ENCODE measurements at places on chromosomes 1 and 21. TPM values are rescaled to one million over a fixed set of nuclear protein-coding genes. Genes with fewer than 3 reads are reported as not detected.

DNA sequence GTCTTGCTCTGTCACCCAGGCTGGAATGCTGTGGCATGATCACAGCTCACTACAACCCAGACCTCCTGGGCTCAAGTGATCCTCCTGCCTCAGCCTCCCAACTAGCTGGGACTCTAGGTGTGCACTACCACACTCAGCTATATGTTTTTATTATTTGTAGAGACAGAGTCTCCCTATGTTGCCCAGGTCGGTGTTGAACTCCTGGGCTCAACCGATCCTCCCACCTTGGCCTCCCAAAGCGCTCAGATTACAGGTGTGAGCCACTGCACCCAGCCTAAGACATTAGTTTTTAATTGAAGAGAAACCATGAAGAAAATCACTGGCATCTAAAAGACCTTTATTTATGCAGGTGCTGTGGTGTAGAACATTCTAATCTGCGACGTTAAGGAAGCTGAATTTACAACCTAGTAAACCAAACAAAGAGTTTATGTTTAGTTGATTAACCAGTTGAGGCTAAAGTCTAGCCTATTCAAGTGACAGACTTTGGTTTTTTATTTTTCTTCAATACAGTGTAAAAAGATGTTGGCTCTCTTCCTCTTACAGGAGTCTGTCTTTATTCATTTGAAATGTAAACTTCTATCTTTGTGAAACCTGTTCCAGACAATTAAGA lies 52.5 kb upstream of the NBL1 start:
- no peaks in the 10 kb centered on the region for H3K27me3 ChIP-seq
- H3K4me3 ChIP-seq: no peak overlapping the region
- H3K4me1 ChIP-seq: peaks cover 4% of the 10 kb centered on the region
- H3K27ac ChIP-seq: no peak overlapping the region
- DNase-seq: no peak
- no peaks in the 10 kb centered on the region for H3K36me3 ChIP-seq

- no peaks in the 10 kb centered on the region for H3K36me3 ChIP-seq
Observed at GRCh38 chr1:175548774-175549173, 194.6 kb downstream of the TNR start.

DNA sequence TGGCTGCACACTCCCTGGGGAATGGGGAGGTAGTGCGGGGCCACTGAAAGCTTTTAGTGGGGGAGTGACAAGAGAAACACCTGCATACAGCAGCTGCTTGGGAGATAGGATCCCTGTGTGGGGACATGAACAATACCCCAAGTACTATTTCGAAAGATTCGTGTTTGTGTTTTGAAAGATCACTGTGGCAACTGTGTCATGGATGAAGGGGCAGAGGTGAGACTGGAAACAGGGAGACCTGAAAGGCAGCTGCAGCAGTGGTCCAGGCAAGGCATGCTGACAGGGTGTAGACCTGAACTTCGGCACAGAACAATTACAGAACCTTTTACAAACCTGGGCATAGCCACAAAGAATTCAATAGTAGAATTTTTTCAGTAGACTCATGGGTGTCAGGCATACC lies 32.9 kb downstream of the TENT5C start:
- no peak overlapping the region for H3K4me3 ChIP-seq
- no peaks in the 10 kb centered on the region for H3K27me3 ChIP-seq
- H3K4me1 ChIP-seq: peaks cover 2% of the 10 kb centered on the region
- no peaks in the 10 kb centered on the region for H3K36me3 ChIP-seq

GRCh38 chr21:34364921-34365320 lies 1.1 kb downstream of the KCNE2 start:
- no peak for DNase-seq
- no peaks in the 10 kb centered on the region for H3K27me3 ChIP-seq
- no peak overlapping the region for H3K27ac ChIP-seq
- no peak overlapping the region for H3K4me3 ChIP-seq
- no peaks in the 10 kb centered on the region for H3K36me3 ChIP-seq

Gene CITED4
- 24.0 TPM for total RNA-seq

GRCh38 chr1:223708001-223708359 lies 4.4 kb upstream of the CAPN2 start:
- no peaks in the 10 kb centered on the region for H3K36me3 ChIP-seq
- H3K27me3 ChIP-seq: no peaks in the 10 kb centered on the region
- H3K4me1 ChIP-seq: peaks cover 46% of the 10 kb centered on the region
- DNase-seq: peak; percentile 75
- no peak overlapping the region for H3K4me3 ChIP-seq
- peak overlapping the region; percentile 79 for H3K27ac ChIP-seq

Gene FASLG
- total RNA-seq: not detected

Gene AMY1B
- not detected for total RNA-seq

- no peaks in the 10 kb centered on the region for H3K27me3 ChIP-seq
- no peaks in the 10 kb centered on the region for H3K36me3 ChIP-seq
- H3K4me1 ChIP-seq: peaks cover 18% of the 10 kb centered on the region
- H3K27ac ChIP-seq: peak overlapping the region; percentile 16
- H3K4me3 ChIP-seq: no peak overlapping the region
Observed at GRCh38 chr1:184945029-184945428, 29.3 kb downstream of the NIBAN1 start.

DNA sequence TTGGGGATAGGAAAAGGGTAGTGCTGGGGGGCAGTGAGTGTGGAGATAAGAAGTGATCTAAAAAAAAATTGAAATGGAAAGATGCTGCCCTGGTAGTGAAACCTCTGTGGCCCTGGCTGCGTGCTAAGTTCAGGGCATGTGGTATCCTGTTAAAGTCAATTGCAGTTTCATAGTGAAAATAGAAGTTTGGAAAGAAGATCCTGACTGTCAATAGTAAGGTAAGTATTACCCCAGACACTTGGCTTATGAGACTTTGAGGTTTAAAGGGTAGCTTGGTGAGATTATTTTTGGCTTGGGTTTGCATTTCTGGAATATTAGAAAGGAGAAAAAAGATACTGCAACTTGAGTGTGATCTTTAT lies 6.8 kb downstream of the ARID1A start:
- H3K27ac ChIP-seq: peak overlapping the region; percentile 43
- no peaks in the 10 kb centered on the region for H3K36me3 ChIP-seq
- H3K4me3 ChIP-seq: no peak overlapping the region
- H3K27me3 ChIP-seq: no peaks in the 10 kb centered on the region
- DNase-seq: no peak
- H3K4me1 ChIP-seq: peaks cover 94% of the 10 kb centered on the region

Gene BCL2L15
- total RNA-seq: 1.8 TPM

- H3K4me3 ChIP-seq: no peak overlapping the region
- no peaks in the 10 kb centered on the region for H3K4me1 ChIP-seq
- peaks cover 80% of the 10 kb centered on the region for H3K36me3 ChIP-seq
- H3K27ac ChIP-seq: no peak overlapping the region
- DNase-seq: no peak
Observed at GRCh38 chr1:32051706-32052105, 21.0 kb upstream of the TMEM39B start.

DNA sequence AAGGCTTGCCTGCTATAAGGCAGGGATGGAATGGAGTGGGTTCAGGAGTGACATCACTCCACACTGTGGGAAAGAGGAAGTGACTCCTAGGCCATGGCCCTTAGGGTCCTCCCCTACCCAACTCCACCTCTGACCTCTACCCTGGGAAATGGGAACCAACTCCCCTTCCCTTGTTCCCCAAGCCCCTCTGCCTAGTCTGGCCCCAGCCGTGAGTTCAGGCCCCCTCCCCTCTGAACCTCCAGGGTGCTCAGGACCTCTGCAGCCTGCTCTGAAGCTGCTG lies 3.8 kb upstream of the GUCA2A start:
- H3K27me3 ChIP-seq: no peaks in the 10 kb centered on the region
- DNase-seq: no peak
- peaks cover 38% of the 10 kb centered on the region for H3K4me1 ChIP-seq
- no peaks in the 10 kb centered on the region for H3K36me3 ChIP-seq

GRCh38 chr1:222547944-222548671 lies at the start of gene HHIPL2:
HHIPL2 (minus strand) TSS chr1:222548104; CDS start chr1:222548044, 60 bp downstream.
- no peaks in the 10 kb centered on the region for H3K4me1 ChIP-seq
- H3K36me3 ChIP-seq: no peaks in the 10 kb centered on the region
- no peak within 1 kb of the TSS for H3K4me3 ChIP-seq
- no peak within 1 kb of the TSS for H3K27ac ChIP-seq

- no peak overlapping the region for H3K27ac ChIP-seq
- H3K4me3 ChIP-seq: no peak overlapping the region
- H3K4me1 ChIP-seq: no peaks in the 10 kb centered on the region
Observed at GRCh38 chr21:32958288-32959002, 67.3 kb upstream of the OLIG2 start.

DNA sequence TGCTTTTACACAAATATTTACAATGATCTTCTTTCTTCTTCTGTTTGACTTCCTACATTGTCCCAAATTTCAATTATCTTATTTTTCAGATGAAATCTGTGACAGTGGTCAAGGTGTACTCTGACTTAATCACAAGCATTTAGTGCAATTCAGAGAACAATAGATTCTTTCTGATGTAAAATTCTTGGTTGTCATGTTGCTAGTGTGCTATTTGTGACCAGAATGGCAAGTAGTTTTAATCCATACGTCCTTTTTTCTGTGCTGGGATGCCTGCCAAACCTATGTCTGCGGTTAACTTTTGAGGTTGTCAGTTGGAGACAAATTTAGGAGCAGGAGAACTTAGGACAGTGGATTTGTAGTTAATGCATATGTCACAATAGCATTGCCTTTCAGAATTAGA lies 31.0 kb downstream of the NCAM2 start:
- H3K27me3 ChIP-seq: no peaks in the 10 kb centered on the region
- no peak for DNase-seq
- no peak overlapping the region for H3K27ac ChIP-seq
- H3K36me3 ChIP-seq: no peaks in the 10 kb centered on the region

Gene HSPB7
- total RNA-seq: 3.6 TPM

DNA sequence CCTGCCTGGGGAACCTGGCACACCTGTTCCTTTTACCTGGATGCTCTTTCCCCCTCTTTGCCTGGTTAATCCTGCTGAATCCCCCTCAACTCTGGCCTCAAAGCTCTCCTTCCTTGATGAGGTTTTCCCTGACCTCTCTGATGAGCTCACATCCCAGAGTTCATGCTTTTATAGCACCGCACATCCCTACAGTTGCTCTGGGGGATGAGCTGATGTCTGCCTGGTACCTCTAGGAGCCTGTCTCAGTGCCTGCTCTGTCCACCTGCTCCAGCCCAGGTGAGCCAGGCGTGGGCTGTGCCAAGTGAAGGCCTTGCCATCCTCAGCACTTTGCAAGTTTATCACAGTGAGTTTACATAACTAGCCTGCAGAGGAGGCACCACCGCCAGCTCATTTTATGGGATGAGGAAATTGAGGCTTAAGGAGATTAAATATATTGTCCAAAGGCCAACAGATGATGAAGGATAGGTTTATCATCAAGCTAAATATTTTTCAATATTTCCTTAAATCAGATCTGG lies 58.6 kb upstream of the TMPRSS2 start:
- no peaks in the 10 kb centered on the region for H3K4me1 ChIP-seq
- no peak overlapping the region for H3K4me3 ChIP-seq
- H3K27ac ChIP-seq: no peak overlapping the region
- no peak for DNase-seq
- H3K36me3 ChIP-seq: no peaks in the 10 kb centered on the region

DNA sequence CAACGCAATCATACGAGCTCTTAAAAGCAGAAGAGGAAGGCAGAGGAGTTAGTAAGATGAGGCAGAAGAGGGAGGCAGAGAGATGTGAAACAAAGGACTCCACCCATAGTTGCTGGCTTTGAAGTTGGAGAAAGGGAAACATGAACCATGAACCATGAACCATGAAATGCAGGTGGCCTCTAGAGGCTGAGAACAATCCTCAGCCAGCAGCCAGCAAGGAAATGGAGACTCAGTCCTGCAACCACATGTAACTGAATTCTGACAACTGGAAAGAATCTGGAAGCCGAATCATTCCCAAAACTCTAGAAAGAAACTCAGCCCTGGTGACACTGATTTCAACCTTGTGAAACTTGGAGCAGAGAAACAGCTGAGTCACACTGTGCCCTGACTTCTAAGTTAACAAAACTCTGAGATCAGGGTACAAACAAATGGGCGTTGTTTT lies 10.1 kb downstream of the DIPK1A start:
- no peaks in the 10 kb centered on the region for H3K4me1 ChIP-seq
- H3K4me3 ChIP-seq: no peak overlapping the region
- no peaks in the 10 kb centered on the region for H3K36me3 ChIP-seq
- peak overlapping the region; percentile 14 for H3K27ac ChIP-seq

Gene SLC25A34
- 9.4 TPM for total RNA-seq

Gene CFAP74
- 3.1 TPM for total RNA-seq

Gene COL24A1
- 0.69 TPM for total RNA-seq

DNA sequence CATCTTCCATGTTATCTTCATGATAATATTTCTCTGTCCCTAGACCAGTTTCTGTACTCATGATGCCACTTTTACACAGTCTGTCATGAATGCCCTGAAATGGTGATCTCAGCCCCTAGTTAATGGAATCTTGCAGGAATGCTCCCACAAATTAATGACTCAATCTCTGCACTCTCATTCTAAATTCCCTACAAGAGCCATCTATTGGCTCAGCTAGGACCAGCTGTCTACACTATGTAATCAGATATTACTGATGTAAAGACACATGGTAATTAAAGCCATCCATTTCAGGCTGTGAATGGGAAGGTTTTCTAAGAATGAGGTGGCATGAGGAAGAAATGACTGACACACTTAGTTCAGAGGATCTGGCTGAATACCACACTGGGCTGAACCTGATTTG lies 199.1 kb upstream of the KCND3 start:
- no peaks in the 10 kb centered on the region for H3K36me3 ChIP-seq
- DNase-seq: no peak
- no peaks in the 10 kb centered on the region for H3K4me1 ChIP-seq
- no peak overlapping the region for H3K4me3 ChIP-seq
- no peak overlapping the region for H3K27ac ChIP-seq
- H3K27me3 ChIP-seq: no peaks in the 10 kb centered on the region

DNA sequence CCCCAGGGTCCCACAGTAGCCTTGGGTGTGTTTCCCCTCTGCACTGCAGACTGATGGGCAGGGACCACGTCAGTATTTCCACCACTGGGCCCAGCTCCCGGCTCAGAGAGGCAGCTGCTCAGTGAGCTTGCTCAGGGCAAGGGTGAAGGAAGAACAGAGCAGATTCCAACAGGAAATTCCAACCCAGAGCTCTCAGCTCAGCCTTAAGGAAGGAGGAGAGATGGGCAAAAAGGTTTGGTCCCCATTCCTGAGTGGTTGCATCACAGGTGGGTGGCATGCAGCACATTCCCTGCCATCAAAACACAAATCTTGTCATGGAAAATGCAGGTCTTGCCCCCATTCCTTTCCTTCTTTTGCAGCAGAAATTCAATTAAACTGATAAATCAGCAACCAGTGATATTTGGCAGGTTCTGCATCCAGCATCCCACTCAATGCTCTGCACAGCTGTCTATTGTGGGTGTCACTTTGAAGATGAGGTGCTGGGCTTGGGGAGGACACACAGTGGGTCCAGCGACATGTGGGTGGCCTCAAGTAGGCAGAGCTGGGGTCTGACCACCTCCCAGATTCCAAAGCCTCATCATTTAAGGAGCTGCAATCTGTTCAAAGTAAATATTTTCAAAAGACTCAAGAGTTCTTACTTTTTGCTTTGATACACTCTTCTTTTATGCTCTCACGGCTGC lies 315.4 kb downstream of the DSCAM start:
- DNase-seq: no peak
- H3K27ac ChIP-seq: no peak overlapping the region
- H3K27me3 ChIP-seq: no peaks in the 10 kb centered on the region
- H3K4me1 ChIP-seq: no peaks in the 10 kb centered on the region
